Cerebellar nuclear complex (tissue), 1 donor: ENCODE measurements at places on chromosomes 3 and 15.

GRCh38 chr3:44208568-44208967, 33.1 kb upstream of the TOPAZ1 start:
- no peak for DNase-seq

DNA sequence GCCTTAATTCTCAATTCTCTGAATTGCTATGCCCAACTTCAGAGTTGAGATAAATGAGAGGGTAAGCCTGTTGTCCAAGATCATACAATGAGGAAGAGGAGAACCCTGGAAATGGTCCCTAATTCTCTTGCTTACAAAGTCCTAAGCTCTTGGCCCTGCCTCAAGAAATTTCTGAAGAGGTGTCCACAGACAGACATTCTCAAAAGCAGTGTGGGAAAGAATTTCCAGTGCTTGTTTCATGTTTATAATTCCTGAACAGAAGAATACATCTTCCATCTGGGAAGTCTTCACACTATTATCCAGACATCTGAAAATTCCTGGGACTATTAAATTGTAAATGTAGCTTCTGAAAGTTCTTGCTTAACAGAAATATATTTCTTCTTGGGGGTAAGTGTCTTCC, 166.8 kb upstream of the LRTM1 start:
- DNase-seq: no peak

GRCh38 chr3:160810362-160811236, 54.6 kb downstream of the PPM1L start:
- no peak for DNase-seq

GRCh38 chr15:90067181-90067952, 34.9 kb downstream of the IDH2 start:
- DNase-seq: no peak

GRCh38 chr3:98914210-98915080, 12.9 kb upstream of the DCBLD2 start:
- no peak for DNase-seq

DNA sequence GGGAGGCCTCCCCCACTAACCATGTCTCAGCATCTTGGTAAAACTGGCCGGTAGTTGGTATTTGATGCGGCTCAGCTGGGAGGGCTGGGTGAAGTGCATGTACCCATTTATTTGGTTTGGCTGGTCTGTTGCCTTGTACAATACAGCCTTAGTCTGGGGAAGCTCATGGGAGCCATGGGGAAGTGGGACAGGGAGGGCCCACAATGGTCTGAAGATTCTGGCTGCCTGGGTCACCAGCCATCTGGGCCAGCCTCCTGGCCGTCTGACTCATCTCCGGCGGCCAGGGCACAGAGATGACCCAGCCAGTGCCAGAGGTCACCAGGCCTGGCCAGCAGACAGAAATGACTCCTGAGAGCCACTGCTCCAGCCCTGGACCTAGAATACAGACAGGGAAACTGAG, 51.6 kb upstream of the SMAD6 start:
- no peak for DNase-seq

GRCh38 chr3:86673991-86674390, 317.0 kb downstream of the VGLL3 start:
- no peak for DNase-seq

DNA sequence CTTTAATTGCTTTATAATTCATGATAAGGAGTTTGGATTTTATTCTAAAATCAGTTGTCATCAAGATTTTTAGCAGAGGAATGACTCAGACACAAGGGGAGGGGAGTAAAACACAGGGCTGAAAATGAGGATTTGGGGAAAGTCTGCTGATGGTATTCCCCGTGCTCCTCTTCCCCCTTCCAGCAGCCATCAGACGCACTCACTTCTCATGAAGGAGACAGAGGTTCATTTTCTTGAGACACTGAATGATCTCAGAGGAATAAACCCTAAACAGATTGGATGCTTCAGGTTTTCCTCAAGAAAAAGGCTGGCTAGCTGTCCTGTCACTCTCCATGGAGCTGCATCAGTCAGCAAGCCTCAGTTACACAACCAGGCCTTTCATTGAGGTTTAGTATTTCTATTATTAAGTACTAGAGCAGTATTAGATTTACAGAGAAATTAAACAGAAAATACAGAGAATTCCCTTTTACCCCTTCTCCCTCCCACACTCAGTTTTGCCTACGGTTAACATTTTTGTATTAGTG, 166.4 kb downstream of the C3orf70 start:
- DNase-seq: no peak

DNA sequence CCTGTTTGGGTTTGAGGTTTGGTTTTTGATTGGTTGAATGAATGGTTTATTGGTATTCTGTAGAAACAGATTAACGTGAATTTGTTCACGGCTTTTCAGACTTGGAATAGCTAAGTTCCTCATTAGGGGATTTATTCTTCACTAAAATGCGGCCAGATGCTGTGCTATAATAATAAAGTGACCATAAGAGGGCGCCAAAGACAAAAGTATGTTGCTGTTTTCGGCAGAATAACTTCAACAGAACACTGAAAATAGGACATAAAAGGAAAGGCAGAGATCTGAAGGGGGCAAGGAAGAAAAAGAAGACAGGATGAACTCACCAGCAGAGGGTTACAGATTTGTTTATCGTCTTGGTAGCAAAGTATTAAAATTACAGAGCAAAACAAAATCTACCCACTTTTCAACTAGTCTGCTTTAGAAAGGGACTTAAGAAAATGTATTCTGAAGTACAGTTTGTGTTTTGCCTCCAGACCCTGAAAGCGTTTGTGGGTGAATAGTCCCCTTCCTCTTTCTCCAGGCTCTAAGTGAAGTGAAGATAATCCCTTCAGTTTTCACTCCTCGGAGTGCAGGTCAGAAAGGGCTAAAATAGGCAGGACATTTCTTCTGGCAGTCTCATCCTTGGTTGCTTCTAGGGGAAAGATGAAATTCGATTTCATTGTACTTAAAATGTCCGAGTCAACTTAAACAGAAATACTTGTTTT, 147.6 kb downstream of the IL20RB start:
- DNase-seq: peak; percentile 20

DNA sequence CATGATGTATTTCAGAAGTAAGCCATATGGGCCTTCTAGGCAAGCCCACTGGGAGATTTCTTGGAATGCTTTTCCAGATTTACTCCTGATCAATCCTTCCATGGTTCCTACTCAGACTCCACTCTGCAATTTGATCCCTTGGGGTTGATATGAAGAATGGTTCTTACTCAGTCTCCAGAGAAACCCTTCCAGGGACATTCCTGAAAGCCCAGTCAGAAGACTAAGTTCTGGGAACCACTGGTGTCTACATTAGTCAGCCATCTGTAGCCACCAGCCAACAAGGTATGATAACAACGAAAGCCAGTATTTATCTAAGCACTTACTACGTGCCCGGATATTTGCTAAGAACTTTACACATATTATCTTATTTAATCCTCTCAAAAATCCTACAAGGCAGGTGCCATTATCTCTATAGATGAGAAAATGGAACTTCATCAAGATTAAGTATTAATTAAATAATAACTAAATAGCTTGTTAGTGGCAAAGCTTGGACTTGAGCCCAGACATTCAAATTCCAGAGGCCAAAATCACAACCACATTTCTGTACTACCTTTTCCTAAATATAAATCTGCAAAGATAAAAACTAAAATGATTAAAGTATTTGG, 32.7 kb downstream of the ZNF385D start:
- no peak for DNase-seq

- no peak for DNase-seq
Measured at GRCh38 chr3:28109829-28110228, 131.6 kb upstream of the CMC1 start.

DNA sequence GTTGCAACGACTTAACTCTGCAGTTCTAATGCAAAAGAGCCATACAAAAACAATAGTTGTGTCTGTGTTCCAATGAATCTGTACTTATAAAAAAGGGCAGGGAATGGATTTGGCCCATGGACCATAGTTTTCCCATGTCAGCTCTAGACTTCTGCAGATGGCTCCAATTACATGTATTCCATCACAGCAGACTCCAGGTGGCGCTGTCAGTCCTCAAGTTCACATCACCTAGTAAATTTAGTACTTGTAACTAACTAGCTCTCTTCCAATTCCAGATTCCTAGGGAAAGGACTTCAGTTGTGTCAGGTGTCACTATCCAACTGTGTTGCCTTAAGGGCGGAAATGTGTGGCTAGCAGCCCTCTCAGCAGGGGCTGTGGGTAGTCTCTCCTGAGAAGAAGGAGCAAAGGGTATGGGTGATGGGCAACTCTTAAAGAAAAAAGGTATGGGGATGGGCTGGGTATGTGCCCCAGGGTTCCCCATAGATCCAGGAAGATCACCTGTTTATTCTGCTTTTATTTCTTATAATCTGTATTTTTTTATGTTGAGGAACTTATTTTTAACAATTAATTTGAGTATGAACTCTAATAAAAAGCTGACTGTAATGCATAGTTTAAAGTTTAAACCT, 36.2 kb downstream of the BBS4 start:
- peak; percentile 8 for DNase-seq

DNA sequence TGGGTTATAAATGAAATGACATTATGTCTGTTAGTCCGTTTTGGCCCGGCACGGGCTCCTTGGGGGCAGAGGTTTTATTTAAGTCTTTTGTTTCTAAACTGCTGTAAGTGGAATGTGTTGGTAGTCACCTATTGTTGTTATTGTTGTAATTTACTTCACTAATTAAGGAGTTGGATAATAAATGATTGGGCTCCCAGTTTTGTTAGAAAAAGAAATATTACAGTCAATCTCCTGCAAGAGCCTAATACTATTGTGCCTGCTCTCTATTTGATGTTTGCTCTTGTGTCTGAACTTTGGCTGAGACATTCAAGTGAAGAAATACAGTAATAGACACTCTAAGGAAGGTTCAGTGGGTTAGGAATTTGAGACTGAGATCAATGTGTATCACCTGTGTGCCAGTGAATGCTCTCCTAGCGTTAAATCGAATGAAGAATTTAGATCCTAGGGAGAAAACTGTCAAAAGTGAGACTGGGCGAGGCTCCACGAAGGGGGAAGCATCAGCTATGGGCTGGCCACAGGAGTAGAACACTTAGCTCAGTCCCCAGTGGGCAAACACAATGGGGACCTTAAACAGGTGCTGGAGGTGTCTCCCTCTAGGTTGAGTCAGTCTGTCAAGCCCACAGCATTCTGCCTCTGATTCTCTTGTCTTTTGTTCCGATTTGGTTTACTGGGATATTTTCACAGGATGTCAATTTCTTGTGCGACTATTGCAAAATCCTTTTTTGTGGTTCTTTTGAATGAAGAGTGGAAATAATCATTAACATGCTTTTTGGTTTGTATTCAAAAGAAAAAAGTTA, 1.2 kb downstream of the ROBO2 start:
- no peak for DNase-seq

DNA sequence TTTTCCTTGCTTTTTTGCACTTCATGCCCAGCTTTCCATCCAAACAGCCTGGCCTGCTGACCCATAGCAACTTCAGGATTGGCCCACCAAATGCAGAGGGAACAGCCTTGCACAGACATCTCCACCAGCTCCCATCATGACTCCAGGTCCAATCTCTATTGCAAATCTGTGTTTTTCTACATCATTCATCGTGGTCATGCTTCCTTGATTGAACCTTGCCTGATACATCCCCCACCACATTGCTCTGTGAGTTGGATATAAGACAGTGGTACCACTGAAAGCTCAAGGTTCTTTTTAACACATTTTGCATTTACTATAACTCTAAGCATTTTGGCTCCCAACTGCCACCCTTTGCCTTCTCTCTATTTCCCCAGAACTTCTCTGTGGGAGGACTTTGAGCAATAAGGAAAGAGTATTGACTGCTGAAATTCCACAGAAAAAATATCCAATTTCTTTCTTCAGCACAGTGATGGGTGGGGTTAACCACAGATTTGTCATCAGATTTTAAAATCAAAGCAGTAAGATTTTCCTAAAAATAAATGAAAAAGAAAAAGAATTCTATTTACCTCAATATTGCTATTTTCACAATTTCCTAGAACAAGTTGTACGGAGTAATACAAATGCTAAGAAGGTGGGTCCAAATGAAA, 114.6 kb upstream of the GALNT15 start:
- no peak for DNase-seq

- DNase-seq: no peak
Measured at GRCh38 chr3:184765730-184766074, 46.3 kb upstream of the VPS8 start.

- no peak for DNase-seq
Measured at GRCh38 chr3:128456776-128457715, 9.6 kb downstream of the DNAJB8 start.

DNA sequence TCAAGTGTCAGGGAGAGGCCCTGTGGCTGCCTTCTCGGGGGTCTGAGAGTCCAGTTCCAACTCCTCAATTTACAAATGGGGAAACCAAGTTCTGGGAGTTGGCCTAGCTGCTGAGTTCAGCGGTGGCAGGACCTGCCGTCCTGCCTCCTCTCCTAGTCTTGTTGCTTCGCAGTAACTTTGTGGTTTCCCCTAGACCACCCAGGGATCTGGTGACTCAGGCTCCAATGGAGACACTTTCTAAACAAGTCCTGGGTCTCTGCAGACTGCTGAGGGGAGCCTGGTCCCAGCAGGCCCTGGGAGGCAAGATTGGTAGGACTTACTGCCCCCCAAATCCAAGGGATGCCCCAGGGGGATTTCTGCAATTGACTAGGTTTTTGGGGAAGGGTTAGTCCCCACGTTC, 83.6 kb downstream of the SMAD6 start:
- no peak for DNase-seq

GRCh38 chr15:99361545-99362185, 110.4 kb downstream of the LRRC28 start:
- no peak for DNase-seq

GRCh38 chr15:76185716-76186115, 125.6 kb downstream of the ETFA start:
- no peak for DNase-seq

GRCh38 chr3:181839039-181839915, 127.6 kb downstream of the SOX2 start:
- DNase-seq: no peak

DNA sequence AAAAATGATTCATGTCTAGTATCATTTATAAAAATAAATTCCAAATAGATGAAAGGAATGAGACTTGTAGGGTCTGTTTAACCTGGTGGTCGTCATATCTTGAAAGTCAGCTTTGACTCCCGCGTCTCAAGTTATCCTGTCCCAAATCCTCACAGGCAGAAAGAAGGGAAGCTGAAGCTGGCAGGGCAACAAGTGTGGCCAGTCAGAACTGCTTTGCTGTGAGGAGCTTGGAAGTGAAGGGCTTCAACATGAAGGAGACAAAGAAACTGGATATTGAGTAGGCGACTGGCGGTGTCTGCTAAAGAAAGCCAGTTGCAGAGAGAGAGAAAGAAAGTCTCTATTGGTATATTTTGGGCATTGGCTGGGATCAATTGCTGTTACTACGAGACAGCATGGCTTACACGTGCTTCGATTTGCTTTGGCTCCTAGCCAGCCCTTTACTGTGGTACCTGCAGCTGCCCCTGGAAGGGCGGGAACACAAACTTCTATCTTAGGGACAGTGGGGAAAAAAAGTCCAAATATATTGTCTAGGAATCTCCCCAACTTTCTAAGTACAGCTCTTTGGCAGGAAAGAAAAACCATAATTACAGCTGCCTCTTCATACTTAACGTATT, 107.2 kb downstream of the CHST2 start:
- DNase-seq: no peak

- no peak for DNase-seq
Measured at GRCh38 chr15:79197285-79197684, 85.2 kb upstream of the ANKRD34C start.

- DNase-seq: no peak
Measured at GRCh38 chr15:65189102-65189740, 4.1 kb upstream of the CLPX start.
